ENCODE measurements at places on chromosomes 2 and 18. TPM values are rescaled to one million over a fixed set of nuclear protein-coding genes. Genes with fewer than 3 reads are reported as not detected.

GRCh38 chr2:232587512-232587911 lies 37.0 kb downstream of the EIF4E2 start:
- DNase-seq, result no peak

DNA sequence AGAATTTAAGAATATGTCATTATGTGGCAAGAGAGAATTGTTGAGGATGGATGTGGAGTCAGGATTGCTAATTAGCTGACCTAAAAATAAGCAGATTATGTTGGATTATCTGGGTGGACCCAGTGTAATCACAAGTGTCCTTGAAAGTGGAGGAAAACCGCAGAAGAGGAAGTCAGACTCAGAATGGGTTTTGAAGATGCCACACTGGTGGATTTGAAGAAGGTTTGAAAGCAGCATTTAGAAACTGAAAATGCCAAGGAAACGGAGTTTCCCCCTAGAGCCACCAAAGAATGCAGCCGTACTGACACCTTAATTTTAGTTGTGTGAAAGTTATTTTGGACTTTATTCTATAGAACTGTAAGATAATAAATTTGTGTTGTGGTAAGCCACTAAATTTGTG lies 41.6 kb upstream of the DPP10 start:
- DNase-seq, result no peak

GRCh38 chr2:119940856-119941255 lies 72.0 kb upstream of the EPB41L5 start:
- DNase-seq, result no peak

- no peak for DNase-seq
Measured at GRCh38 chr2:31151501-31151900, 13.3 kb upstream of the GALNT14 start.

DNA sequence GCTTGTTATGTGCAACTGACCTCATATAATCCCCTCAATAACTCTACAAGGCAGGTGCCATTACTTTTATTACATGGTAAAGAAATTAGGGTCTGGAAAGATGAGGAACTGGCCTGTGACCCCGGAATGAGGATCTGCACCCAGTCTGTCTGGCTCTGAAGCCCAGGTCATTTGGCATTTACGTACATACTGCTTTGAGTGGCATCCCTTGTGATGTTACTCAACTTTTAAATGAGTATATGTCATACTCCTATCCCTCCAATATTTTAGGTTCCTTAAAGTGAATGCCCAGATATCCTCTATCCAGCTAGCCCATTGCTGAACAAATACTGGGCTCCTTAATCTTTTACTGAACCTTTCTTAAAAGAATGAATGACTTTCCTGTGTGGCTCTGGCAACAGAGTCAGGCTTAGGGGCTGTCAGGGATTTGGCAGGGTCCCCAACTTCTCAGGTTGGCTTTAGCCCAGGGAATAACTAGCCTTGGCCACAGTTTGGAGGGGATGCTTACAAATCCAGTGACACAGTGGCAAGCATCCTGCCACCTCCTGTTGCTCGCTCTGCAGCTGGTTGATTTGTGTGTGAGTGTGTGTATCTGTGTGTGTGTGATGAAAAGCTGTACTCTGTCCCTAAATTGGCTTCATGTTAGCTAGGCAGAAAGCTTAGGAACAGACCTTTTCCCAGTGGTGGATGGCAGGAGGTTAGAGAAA lies 3.4 kb upstream of the CXCR4 start:
- DNase-seq, result no peak

- DNase-seq, result no peak
Measured at GRCh38 chr2:12057436-12058166, 311.2 kb downstream of the LPIN1 start.

GRCh38 chr2:28488858-28489575 lies 6.8 kb upstream of the PLB1 start:
- no peak for DNase-seq

Gene PDE1A
- 4.2 TPM for total RNA-seq
